ENCODE measurements at places on chromosomes 2 and 18.

- no peak for DNase-seq
Measured at GRCh38 chr2:99877963-99878362, 264.4 kb downstream of the AFF3 start.

- no peak for DNase-seq
Measured at GRCh38 chr2:221653182-221653581, 81.1 kb upstream of the EPHA4 start.

- no peak for DNase-seq
Measured at GRCh38 chr2:158746488-158746887, 48.6 kb upstream of the DAPL1 start.

DNA sequence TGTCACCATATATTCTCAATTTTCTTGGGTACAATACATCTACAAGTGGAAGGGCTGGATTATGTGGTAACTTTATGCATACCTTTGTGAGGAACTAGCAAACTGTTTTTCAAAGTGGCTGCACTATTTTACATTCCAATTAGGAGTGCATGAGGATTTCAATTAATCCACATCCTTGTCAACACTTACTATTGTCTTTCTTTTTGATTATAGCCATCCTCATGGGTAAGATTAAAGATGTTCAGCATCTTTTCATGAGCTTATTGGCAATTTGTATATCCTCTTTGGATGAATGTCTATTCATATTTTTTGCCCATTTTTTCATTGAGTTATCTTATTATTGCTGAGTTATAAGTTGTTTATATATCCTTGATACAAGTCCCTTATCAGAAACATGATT, 73.7 kb downstream of the ZRANB3 start:
- DNase-seq, result no peak

GRCh38 chr2:98585386-98585785, 22.9 kb downstream of the COA5 start:
- no peak for DNase-seq

Data from omental fat pad (tissue), 4 donors.